ENCODE measurements at places on chromosomes 4 and X.

DNA sequence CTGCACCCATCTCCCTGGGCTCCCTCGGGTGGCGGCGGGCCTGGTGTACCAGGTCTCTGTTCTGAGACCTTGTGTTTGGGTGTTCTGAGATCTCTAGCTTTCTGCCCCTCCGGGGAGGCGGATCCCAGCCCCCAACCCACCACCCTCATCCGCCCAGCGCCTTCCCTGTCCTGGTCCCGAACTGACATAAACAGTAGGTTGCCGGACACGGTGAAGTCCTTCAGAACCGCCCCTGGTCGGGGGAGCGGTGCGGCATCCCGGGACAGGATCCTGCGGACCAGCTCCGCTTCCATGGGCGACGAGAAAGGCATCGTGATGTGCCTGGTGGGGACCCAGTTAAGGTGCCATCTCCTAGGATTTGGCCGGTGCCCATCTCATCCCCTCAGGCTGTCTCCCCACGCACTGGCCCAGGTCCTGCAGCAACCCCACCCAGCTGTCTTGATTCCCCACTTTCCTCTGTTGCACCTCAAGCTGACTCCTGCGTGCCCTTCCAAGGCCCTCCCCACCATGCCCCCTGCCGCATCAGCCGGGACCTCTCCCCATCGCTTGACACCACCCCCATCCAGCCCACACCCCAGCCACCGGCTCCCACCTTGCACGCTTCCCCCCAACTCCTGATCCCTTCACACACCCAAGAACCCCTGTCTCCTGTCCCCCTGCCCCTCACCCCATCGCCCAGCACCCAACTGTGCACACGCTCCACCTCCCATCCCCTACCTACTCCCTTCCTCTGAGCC is 900 bp downstream of the CTAG2 start:
- no peak overlapping the region for H3K4me3 ChIP-seq
- H3K27ac ChIP-seq: no peak overlapping the region
- no peaks in the 10 kb centered on the region for H3K4me1 ChIP-seq
- H3K27me3 ChIP-seq: peaks cover 8% of the 10 kb centered on the region
- no peaks in the 10 kb centered on the region for H3K36me3 ChIP-seq

GRCh38 chrX:130084631-130085237 is 25.6 kb downstream of the ELF4 start:
- H3K4me3 ChIP-seq: peak overlapping the region; percentile 81
- DNase-seq: peak; percentile 23
- peaks cover 86% of the 10 kb centered on the region for H3K4me1 ChIP-seq
- peak overlapping the region; percentile 92 for H3K27ac ChIP-seq

DNA sequence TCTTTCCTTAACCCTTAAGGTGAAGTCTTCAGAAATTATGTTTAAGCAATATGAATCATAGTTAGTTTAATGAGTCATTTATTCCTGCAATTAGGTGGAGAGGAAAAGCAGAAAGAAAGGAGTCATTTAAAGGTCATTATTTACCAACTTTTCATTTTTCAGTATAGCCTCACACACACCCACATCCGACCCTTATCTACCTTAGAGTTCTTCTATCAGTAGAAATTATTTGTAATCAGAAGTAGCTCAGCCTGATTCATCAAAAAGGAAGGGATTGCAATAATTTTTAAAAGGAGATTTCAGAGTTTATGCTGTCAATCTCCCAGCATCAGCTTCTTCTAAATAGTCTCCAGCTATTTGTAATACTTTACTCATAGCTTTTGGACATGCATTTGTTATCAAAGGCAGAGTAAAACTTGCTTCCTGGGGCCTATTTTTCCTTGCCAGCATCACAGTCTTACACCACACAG is 5.9 kb downstream of the ANXA10 start:
- no peak for DNase-seq
- H3K27me3 ChIP-seq: no peaks in the 10 kb centered on the region
- H3K27ac ChIP-seq: no peak overlapping the region

GRCh38 chr4:155607481-155607880 is 59.2 kb upstream of the GUCY1A1 start:
- no peak overlapping the region for H3K4me3 ChIP-seq
- H3K4me1 ChIP-seq: no peaks in the 10 kb centered on the region
- H3K36me3 ChIP-seq: no peaks in the 10 kb centered on the region
- no peak for DNase-seq
- no peaks in the 10 kb centered on the region for H3K27me3 ChIP-seq
- H3K27ac ChIP-seq: no peak overlapping the region

DNA sequence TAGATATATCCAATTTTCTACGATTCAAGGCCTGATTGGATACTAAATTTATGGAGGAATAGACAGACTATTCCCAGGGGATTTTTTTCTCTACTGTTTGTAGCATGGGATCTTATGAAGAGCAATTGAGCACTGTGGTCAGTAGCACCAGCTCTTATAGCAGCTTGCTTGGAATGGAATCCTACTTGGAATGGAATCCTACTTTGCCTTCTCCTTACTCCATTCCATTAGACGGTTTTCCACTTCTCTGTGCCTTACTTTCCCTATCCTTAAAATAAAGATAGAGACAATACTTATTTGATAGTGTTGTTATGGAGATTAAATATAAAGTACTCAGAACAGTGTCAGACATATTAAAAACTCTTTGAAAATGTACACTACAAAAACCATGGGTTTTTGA is 133.5 kb downstream of the BTC start:
- H3K36me3 ChIP-seq: no peaks in the 10 kb centered on the region
- no peak overlapping the region for H3K4me3 ChIP-seq

GRCh38 chr4:159980826-159981468 is 878.1 kb downstream of the RAPGEF2 start:
- no peaks in the 10 kb centered on the region for H3K27me3 ChIP-seq
- no peak for DNase-seq
- no peaks in the 10 kb centered on the region for H3K4me1 ChIP-seq
- no peak overlapping the region for H3K27ac ChIP-seq
- H3K36me3 ChIP-seq: no peaks in the 10 kb centered on the region
- H3K4me3 ChIP-seq: no peak overlapping the region

GRCh38 chr4:185110375-185110823 is 32.7 kb upstream of the SLC25A4 start:
- H3K4me1 ChIP-seq: no peaks in the 10 kb centered on the region
- H3K36me3 ChIP-seq: no peaks in the 10 kb centered on the region
- no peak overlapping the region for H3K4me3 ChIP-seq
- H3K27me3 ChIP-seq: peaks cover 31% of the 10 kb centered on the region
- no peak overlapping the region for H3K27ac ChIP-seq
- no peak for DNase-seq

- H3K4me1 ChIP-seq: no peaks in the 10 kb centered on the region
- no peaks in the 10 kb centered on the region for H3K27me3 ChIP-seq
- no peak overlapping the region for H3K4me3 ChIP-seq
- H3K36me3 ChIP-seq: no peaks in the 10 kb centered on the region
Observed at GRCh38 chr4:91128519-91128918, 1001.3 kb downstream of the CCSER1 start.

DNA sequence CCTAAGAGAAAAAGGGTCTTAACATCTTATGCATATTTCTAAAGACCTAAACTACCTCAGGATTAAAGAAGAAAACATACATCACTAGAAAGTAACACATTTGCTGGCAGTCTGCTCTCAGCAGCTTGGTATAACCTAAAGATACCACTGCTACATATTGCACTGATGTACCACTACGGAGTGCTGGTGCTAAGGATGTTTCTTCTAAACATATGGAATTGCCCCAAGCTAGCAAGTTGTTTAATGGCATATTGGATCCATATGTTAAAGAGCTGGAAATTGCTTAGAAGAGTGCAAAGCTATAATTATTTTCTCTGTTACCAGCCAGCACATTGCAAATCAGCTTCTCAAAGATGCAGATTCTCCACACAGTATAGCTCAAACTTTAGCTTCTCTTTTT is 436.5 kb upstream of the GALNTL6 start:
- H3K4me3 ChIP-seq: no peak overlapping the region
- DNase-seq: no peak
- no peaks in the 10 kb centered on the region for H3K27me3 ChIP-seq

- no peak for DNase-seq
- H3K27me3 ChIP-seq: peaks cover 16% of the 10 kb centered on the region
- no peaks in the 10 kb centered on the region for H3K4me1 ChIP-seq
- H3K27ac ChIP-seq: no peak overlapping the region
Observed at GRCh38 chr4:183522821-183523220, 18.0 kb downstream of the ING2 start.

DNA sequence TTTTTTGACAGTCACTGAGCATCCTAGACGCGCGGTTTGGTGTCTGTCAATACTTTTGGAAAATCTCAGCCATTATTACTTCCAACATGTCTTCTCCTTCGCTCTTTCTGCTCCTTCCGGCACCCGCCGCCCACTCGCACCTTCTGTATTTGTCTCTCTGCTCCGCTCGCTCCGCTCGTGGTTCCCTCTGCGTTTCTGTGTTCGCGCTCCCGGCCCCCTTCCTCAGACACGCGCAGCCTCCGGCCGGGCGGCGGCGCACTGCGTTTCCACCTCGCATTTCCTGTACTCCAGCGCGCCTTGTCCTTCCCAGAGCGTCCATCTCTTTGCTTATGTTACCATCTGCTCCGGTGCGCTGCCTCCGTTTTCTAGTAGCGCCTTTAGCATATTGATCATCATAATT is 21.1 kb downstream of the PDE6B start:
- peak overlapping the region; percentile 64 for H3K4me3 ChIP-seq
- H3K27ac ChIP-seq: peak overlapping the region; percentile 56

DNA sequence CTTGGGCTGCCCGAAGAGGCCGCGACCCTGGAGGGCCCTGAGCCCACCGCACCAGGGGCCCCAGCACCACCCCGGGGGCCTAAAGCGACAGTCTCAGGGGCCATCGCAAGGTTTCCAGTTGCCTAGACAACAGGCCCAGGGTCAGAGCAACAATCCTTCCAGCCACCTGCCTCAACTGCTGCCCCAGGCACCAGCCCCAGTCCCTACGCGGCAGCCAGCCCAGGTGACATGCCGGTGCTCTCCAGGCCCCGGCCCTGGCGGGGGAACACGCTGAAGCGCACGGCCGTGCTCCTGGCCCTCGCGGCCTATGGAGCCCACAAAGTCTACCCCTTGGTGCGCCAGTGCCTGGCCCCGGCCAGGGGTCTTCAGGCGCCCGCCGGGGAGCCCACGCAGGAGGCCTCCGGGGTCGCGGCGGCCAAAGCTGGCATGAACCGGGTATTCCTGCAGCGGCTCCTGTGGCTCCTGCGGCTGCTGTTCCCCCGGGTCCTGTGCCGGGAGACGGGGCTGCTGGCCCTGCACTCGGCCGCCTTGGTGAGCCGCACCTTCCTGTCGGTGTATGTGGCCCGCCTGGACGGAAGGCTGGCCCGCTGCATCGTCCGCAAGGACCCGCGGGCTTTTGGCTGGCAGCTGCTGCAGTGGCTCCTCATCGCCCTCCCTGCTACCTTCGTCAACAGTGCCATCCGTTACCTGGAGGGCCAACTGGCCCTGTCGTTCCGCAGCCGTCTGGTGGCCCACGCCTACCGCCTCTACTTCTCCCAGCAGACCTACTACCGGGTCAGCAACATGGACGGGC is 579 bp downstream of the ABCD1 start:
- H3K27me3 ChIP-seq: no peaks in the 10 kb centered on the region
- peak overlapping the region; percentile 77 for H3K27ac ChIP-seq
- H3K36me3 ChIP-seq: peaks cover 16% of the 10 kb centered on the region
- H3K4me3 ChIP-seq: peak overlapping the region; percentile 72
- peak; percentile 40 for DNase-seq

- H3K27ac ChIP-seq: no peak overlapping the region
- no peak for DNase-seq
- H3K27me3 ChIP-seq: no peaks in the 10 kb centered on the region
Observed at GRCh38 chr4:175470131-175470530, 341.9 kb downstream of the GPM6A start.

DNA sequence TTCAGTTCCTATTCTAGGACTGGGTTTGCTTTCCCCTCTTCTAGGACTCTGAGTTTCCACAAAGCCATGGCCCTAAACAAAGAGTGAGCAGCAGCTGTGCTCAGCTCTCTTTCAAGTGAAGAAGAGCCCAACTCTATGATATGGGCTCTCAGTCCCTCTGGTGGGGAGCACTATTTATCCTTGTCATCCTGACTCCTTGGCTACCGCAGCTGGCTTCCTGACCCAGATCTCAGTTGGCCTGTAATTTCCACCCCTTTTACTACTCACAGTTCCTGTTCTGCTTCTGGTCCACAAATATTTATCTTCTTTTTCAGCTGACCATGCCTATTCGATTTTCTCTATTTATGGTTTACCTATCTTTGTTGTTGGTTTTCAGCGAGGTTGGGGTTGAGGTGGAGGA is 33.8 kb downstream of the F8 start:
- no peaks in the 10 kb centered on the region for H3K36me3 ChIP-seq
- H3K4me3 ChIP-seq: no peak overlapping the region
- H3K27me3 ChIP-seq: peaks cover 4% of the 10 kb centered on the region
- DNase-seq: no peak
- no peak overlapping the region for H3K27ac ChIP-seq

- no peak for DNase-seq
- H3K4me1 ChIP-seq: no peaks in the 10 kb centered on the region
- H3K36me3 ChIP-seq: no peaks in the 10 kb centered on the region
Observed at GRCh38 chr4:84995386-84995785, 28.9 kb upstream of the WDFY3 start.

DNA sequence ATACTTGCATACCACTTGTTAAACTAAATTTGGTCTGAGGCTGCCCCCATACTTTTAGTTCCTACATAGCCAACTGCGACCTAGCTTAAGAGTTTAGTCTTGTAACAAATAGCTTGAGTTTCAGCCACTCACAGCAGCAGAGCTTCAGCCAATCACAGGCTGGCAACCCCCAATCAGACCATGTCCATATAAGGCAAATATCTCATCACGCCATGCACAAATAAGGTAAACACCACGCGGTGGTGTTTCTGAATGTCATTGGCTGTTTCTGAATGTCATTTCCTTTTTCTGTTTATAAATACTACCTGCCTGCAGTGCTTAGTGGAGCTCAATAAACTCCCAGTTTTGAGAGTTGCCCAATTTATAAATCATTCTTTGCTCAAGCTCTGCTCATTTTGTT is 143.1 kb upstream of the MAD2L1 start:
- H3K4me1 ChIP-seq: no peaks in the 10 kb centered on the region
- no peaks in the 10 kb centered on the region for H3K27me3 ChIP-seq
- no peak for DNase-seq
- H3K36me3 ChIP-seq: no peaks in the 10 kb centered on the region
- H3K27ac ChIP-seq: no peak overlapping the region

GRCh38 chr4:139453041-139453370 is 915 bp upstream of the RAB33B start:
- H3K36me3 ChIP-seq: peaks cover 8% of the 10 kb centered on the region
- peak overlapping the region; percentile 86 for H3K4me3 ChIP-seq
- no peaks in the 10 kb centered on the region for H3K27me3 ChIP-seq

GRCh38 chrX:129659861-129660260 is 5.1 kb upstream of the APLN start:
- H3K4me1 ChIP-seq: peaks cover 9% of the 10 kb centered on the region
- H3K27ac ChIP-seq: no peak overlapping the region
- no peak for DNase-seq
- H3K27me3 ChIP-seq: peaks cover 31% of the 10 kb centered on the region

GRCh38 chrX:25010784-25011588 is 4.8 kb downstream of the ARX start:
- H3K27me3 ChIP-seq: peaks cover 94% of the 10 kb centered on the region
- H3K36me3 ChIP-seq: no peaks in the 10 kb centered on the region
- no peak overlapping the region for H3K4me3 ChIP-seq
